ENCODE measurements at places on chromosomes 2 and 18.

GRCh38 chr2:114642166-114642770, 199.8 kb downstream of the DPP10 start:
- no peak for DNase-seq

DNA sequence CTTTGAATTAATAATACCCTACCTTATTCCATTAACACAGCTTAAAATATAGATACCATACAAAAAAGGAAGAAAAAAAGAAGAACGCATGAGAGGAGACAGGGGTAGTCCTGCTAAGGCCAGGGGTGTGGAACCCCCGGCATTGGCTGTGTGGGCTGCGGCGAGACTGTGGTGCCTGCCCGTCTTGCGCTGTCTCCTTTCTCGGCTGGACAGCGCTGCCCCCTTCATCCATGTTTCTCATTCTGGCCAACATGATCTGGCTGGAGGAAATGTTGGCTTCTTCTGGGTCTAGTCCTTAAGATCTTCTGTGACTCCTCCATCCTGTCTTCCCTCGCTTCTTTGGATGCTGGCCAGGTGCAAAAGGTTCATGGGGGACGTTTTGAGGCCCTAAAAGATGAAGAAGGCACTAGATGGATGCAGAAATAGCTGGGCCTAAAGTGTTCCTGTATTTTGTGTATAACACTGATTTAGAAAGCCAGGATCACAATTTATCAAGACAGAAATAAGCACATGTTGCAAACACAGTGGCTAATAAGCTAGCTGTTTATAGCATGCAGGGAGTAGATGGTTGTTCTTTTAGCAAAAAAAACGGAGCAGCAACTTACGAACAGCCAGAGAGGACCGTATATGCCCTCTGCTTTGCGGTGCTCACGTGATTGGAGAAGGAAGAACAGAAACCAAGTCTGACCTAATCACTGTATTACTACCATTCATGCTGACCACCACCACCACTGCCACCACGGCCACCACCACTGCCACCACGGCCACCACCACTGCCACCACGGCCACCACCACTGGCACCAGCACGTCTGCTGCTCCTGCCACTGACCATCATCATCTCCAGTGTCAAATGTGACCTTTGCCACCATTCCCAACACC, 71.7 kb upstream of the ASB18 start:
- no peak for DNase-seq

DNA sequence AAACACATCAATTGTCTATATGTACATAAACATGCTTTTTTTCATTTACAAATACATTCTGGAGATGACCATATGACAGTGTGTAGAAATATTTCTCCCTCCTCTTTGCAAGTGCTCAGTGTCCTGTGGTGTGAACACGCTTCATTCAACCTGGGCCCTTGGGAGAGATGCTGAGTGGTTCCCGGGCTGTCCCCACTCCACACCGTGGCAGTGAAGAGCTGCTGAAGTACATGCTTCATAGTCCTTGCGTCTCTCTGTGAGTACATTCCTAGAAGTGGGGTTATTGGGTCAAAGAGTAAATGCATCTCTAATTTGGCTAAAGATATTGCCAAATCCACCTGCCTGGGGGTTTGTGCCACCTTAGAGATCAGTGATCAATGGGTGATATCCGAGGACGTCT, 6.5 kb upstream of the GPR35 start:
- DNase-seq: no peak

DNA sequence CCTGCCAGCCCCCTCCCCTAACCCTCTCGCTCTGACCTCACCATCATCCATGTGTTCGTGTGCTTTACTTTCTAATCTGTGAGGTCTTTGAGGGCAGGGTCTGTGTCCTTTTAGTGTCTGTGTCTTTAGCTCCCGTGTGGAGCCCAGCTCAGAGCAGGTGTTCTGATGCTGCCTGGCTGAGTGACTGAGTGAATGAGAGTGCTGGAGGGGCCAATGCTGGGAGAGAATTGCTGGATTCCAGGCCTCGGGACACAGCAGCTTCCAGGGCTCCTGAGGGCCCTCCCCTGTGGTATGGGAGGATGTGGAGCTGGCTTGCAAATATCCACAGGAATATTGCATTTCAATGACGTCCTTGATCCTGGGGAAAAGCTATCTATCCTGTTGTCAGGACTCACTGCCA, 160.6 kb downstream of the ANKRD30B start:
- no peak for DNase-seq

DNA sequence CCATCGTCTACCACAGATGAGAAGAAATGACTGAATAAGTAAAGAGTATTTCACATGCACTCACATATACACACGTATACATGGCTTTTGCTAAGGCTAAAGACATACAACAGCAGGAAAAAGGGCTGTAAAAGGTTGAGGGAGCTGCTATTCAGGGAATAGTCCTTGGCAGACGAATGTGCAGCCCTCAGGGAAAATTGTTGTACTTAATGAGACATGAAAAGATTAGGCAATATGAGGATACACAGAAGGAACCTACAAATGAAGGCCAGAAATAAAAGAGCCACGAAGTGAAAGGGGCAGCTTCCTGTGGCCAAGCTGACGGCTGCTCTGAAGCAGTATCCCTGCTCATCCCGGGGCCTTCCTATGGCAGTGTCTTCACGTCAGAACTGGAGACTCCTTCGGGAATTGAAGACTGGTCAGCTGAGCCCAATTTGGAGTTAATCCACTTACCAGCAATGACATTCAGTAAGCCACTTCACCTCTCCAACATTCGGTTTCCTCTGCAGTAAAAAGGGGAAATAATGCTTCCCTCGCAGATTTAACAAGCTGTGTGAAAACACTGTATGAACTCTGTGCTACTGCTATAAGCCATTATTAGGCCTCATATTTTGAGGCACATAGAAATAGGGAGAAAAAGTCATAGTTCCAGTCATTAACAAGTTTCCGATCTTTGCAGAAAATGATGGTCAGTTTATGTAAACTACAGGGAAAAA, 221.8 kb downstream of the STK39 start:
- DNase-seq: no peak

- no peak for DNase-seq
Observed at GRCh38 chr2:229880892-229881586, 40.8 kb downstream of the TRIP12 start.

DNA sequence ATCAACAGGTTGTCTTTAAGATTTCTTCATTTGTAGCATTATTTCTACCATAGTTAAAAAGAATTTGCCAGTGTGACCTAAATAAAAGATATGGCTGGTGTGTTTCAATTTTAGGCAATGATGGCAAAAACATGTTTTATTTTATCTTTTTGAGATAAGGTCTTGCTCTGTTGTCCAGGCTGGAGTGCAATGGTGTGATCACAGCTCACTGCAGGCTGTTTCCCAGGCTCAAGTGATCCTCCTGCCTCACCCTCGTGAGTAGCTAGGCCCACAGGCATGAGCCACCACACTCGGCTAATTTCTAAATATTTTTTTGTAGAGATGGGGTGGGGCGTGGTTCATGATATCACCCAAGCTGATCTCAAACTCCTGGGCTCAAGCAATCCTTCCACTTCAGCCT, 47.0 kb upstream of the COBLL1 start:
- DNase-seq: no peak

GRCh38 chr2:216389570-216389969, 17.3 kb upstream of the MARCHF4 start:
- no peak for DNase-seq

DNA sequence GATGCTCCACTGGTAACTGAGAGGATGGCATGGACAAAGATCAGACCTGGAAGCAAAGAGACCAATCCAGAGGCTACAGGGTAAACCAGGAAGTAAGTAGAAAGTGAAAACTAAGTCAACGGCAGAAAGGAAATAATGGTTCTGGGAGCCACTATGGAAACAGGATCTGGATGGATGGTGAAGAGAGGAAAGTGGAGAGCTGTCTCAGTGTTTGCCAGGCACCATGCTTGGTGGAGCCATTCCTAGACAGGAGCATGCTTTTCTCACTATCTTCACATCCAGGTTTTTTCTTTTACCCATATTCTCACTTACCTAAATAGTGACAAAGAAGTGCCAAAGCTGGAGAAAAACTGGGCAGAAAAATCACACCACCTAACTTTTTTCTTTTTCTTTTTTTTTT, 22.2 kb downstream of the ZNF521 start:
- DNase-seq: no peak

GRCh38 chr2:103959174-103960128, 894.5 kb upstream of the POU3F3 start:
- DNase-seq: no peak

- DNase-seq: peak; percentile 86
Observed at GRCh38 chr18:12911025-12911928, 27.2 kb upstream of the PTPN2 start.

DNA sequence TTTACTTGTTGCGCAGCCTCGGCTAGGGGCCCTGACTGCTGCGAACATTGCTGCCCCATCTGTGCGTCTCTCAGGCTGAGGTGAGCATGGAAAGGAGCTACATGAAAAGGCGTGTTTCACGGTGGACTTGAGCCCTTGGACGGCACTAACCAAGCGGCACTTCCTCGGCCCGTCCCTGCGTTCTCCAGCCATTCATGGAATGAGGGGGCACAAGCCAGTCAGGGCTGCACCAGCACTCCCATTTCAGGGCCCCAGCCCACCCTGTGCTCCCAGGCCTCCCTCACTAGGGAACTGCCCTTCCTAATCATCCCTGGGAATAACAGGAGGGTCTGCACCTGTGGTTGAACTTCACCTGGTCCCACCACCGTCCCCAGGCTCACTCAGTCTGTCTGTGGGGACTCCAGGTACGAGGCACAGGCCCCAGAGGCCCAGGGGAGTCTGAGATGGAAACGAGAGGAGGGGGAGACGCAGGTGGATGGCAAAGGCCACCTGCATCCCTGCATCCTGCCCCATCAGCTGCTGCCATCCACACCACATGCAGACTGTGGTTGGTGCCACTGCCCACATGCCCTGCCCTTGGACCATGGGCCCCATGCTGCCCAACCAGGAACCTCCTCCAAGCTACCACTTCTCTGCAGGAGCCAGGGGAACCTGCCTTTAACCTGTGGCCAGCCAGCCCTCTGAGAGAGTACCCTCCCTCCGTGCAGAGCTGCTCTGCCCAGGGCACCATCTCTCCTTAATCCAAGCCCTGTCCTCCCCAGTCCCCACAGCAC, 99.7 kb downstream of the EIPR1 start:
- DNase-seq: no peak

DNA sequence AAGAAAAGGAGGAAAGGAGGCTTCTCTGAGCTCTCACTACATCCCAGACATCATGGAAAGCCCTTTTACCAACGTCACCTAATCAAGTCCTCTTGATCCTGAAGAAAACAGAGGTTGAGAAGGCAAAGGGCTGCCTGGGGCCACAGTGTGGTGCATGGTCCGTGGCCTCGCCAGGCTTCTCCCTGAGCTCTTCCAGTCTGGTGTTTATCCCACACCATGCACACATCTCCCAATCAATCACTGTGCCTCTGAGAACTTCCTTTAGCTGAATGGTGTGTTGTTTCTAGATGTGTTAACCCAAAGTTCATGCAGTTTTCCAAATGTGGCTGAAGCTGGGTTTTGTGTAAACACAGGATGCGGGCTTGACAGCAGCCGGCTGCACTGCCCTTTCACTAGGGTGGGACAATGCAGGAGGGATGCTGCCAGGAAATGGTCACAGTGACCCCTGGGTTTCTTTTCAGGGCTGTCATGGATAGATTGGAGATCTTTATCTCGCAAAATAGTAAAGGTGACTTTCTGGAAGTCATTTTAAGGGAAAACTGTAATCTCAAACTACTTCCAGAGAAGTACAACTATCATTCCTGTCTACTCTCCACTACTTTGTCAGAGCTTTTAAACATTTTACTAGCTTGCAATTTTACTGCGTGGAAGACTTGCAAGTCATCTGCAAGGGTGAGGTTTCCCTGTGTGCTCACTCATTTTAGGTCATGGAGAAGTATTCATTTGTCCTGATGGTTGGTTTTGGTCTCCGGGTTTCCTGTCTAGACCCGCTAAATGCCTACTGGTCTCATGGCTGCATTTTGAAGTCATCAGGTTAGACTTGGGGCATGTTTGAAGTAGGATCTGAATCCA, 54.6 kb downstream of the IL1R2 start:
- DNase-seq: no peak

- no peak for DNase-seq
Observed at GRCh38 chr2:10009811-10010781, 33.3 kb upstream of the KLF11 start.

DNA sequence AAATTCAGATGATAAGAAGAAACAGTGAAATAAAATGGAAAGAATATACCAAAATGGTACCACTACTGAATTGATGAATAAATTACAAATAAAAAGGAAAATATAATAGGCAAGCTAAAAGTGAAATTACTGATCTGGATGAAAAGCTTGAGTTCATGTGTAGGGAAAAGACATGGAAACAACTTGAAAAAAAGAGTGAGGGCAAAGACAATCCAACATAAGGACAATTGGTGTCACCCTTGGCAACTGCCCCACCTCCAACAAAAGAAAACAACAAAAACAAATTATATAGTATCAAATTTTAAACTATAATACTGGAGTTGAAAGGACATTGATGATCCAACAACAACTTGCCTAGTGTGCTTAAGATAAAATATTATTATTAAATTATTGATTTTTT, 37.6 kb downstream of the PPP1R1C start:
- no peak for DNase-seq

DNA sequence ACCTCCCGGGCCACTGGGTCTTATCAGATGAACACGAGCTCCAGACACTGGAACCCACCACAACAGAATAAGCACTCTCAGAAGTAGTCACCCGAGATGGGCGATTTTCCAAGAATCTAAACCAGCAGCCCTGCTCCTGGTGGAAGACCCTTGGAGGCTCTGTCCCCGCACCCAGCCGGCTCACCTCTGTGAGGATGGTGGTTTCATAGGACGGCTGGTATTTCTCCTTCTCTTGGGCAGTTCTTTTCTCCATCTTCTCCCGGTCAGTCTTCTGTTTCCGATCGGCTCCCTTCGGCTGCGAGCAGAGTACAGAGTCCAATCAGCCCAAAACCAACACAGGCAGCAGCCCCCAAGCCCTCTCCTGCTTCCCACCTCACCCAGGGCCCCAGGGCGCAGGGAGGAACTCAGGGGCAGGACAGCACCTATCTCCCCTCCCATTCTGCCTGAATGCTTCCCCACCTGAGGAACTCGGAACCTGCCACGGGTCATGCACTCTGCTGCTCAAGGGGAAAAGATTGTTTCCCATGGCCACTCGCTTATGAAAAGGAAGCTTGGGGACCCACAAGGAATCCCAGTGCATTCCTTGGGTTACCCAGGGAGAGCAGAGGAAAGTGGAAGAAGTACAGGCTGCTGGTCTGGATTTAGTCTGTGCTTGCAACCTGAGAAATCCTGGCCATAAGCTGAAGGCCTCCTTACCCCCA, 42.7 kb downstream of the TFCP2L1 start:
- no peak for DNase-seq

GRCh38 chr2:147425437-147426029, 419.3 kb upstream of the ACVR2A start:
- no peak for DNase-seq

All from activated CD8-positive, alpha-beta memory T cell treated with anti-CD3 and anti-CD28 coated beads for 24 hours (primary cell).